ENCODE measurements at places on chromosomes 5 and 9.

DNA sequence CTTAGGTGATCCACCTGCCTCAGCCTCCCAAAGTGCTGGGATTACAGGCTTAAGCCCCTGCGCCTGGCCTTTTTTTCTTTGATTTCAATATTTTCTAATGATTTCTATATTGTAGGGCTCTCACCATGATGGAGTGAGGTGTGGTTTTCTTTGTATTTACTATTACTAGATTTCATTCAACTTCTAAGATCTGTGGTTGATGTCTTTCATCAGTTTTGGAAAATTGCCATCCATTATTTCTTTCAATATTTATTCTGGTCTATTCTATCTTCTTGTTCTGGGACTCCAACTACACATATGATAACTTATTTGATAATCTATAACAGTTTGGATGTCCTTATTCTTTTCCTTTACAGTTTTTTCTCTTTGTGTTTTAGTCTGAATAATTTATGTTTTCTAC lies 31.9 kb downstream of the FBXO4 start:
- no peak for DNase-seq

DNA sequence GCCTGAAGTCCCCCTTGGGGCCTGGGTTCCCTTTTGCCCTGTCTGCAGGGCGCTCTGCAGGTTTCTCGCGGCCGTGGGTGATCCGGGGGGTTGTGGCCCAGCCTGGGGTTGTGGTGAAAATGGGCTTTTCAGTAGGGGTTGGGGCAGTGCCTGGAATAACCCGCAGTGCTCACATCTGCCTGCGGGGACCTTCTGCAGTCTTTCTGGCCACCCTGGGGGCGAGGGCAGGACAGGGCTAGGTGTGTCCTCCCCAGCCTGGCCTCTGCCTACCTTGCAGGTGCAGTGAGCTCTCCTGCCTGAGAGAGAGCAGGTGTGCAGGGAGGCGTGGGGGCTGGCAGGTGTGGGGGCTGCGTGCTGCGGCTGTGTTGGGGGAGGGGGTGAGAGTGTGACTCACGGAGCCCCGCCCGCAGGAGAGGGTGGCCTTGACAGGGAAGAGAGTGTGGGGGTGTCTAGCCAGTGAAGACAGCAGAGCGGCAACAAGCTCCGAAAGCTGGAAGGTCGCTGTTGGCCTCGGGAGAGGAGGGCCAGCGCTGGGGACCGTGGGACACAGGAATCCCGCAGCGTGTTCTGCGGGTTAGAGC lies 131.4 kb downstream of the MRPL36 start:
- DNase-seq: no peak

DNA sequence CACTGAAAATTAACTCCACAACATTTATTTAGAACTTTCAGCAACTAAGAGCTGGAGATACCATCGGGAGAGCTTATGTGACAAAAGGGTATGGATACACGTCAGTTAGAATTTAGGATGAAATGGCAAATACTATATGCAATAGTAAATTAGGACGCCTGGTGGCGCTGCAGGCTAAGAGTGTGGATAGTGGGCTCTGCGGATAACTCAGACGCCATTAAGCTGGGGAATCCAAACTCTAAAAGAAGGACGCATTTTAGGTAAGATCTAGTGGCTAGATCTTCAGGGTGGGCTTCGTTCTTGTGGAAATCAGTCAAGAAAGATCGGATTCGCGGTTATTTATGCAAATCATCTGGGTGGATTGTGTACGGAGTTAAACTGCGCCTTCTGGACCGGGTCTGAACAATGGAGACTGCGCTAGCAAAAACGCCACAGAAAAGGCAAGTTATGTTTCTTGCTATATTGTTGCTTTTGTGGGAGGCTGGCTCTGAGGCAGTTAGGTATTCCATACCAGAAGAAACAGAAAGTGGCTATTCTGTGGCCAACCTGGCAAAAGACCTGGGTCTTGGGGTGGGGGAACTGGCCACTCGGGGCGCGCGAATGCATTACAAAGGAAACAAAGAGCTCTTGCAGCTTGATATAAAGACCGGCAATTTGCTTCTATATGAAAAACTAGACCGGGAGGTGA lies at the start of gene PCDHB5:
Gene PCDHB5, plus strand, starts transcription at position 177 of the 688 bp plus-strand sequence. Its CDS starts 229 bp downstream, at position 406.
- no peak for DNase-seq

GRCh38 chr5:149147676-149148075 lies 6.4 kb downstream of the ABLIM3 start:
- DNase-seq: no peak

- DNase-seq: no peak
Measured at GRCh38 chr9:127195976-127196825, 68.4 kb upstream of the GARNL3 start.

DNA sequence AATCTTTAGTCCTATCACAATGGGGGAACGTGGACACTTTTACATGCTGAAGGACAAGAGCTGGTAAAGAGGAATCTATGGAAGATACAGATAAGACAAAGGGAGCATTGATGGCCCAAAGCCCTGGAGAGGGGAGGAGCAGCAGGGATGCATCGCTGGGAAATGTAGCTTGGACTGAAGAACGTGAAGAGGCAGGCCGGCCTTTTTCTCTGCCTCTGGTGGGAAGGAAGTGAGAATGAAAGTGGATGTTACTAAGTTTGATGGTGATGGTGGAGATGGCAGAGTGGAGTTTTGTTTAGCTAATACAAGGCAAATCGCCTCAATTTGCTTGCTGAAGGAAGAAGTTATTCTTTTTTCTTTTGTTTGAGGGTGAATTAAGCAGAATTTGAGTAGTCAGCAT lies 124.6 kb upstream of the TAF11L2 start:
- no peak for DNase-seq

DNA sequence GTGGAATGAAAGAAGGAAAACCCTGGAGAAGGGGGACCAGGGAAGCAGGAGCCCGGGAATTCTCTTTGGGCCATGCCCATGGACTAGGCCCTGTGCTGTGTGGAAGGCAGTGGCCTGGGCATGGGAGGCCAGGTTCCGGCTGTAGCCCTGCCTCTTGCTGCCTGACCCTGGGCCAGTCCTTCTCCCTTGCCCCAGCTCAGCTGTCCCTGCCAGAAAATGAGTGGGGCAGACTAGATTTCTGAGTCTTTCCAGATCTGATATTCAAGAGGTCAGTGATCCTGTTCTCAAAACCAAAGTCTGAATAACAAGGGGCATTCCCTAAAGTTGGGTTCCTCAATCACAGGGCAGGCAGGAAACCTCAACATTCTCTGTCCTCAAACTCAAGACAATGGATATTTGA lies 24.8 kb upstream of the CORO2A start:
- DNase-seq: no peak

GRCh38 chr5:32600054-32600622 lies 14.8 kb downstream of the SUB1 start:
- DNase-seq: no peak

GRCh38 chr5:100761192-100761591 lies 141.9 kb downstream of the ST8SIA4 start:
- no peak for DNase-seq

DNA sequence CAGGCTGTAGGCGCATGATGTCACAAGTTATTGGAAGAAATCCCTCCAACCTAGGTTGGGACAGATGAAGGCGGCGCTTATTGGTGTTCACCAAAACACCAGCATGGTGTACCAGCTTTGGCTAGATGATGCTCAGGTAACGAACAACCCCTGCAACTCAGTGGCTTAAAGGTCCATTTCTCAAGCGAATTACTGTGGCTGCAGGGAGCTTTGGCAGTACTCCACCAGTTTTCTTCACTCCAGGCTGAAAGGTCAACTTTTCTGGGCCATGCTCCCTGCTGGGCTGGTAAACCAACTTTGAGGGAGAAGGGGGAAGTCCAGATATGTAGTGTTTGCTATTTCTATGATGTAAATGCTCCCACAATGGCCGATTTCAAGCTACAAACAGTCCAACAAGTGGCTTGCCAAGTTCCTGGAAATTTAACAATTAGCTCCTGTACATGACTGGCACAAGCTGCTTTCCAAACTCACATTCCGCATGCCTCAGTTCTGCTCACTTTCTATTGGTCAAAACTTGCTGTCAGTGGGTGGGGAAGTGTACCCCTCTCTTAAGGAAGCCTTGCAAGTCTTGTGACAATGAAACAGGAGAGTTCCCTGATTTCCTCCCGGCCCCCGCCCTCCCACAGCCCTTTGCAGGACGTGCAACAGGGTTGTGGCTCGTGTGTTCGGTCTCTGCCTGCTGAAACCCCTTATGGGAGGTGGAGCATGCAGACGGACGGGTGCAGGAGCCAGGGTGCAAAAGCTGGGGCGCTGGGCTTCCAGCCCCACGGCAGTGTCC lies 588 bp upstream of the ZBED3 start:
- no peak for DNase-seq

DNA sequence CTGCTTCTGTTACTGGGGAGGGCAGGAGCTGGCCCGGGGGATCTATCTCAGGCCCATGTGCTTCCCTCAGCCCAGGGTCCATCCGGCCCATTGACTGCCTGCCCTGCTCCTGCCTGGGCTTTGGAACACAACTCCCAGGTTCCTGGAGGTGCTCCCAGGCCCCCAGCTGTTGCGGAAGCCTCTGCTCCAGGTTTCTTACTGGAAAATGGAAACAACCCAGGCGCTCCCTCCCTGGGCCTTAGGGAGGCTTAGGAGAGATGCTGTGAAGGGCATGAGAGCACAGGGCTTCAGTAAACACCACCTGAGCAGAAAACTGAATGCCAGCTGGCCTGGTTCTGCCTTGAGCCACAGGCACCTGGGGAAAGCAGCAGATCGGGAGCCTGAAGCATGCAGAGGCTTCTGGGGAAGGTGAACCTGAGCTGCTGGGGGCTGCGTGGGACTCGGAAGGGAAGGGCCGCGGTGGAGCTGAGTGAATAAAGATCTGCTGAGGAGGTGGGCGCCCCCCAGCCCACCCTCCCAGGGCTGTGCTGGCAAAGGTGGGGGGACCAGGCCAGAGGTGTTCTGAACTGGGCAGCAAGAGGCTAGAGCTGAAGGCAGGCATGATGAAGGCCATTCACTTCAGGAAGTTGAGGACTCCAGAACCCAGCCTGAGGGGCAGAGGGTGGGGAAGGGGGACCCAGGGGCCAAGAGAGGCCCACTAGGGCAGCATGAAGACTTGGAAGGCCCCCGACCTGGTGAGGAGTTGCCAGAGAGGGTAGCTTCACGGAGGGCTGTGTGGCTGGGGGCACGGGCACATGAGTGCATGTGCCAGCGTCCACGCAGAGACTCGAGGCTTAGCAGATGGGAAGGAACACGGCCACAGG lies 64.8 kb downstream of the SHB start:
- no peak for DNase-seq

- DNase-seq: no peak
Measured at GRCh38 chr5:43046474-43046873, 6.4 kb upstream of the ANXA2R start.

DNA sequence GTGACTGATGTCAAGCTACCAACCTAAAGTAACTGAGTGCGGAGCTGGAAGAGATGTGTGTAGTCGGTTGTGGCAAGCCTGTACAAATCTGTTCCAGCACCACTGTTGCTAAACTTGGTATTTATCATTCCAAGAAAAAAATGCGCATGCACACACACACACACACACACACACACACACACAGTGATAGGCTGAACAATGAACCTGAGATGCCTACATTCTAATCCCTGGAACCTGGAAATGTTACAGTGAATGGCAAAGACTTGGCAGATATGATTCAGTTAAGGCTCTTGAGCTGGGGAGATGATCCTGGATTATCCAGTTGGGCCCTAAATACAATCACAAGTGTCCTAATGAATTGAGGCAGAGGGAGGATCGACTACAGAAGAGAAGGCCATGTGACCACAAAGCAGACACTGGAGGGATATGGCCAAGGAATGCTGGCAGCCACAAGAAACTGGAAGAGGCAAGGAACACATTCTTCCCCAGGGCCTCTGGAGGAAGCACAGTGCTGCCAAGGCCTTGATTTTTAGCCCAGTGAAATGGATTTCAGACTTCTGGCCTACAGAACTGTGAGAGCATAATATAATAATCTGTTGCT lies 49.7 kb upstream of the LHFPL2 start:
- no peak for DNase-seq

GRCh38 chr9:98418578-98419259 lies 163.3 kb upstream of the TBC1D2 start:
- no peak for DNase-seq

DNA sequence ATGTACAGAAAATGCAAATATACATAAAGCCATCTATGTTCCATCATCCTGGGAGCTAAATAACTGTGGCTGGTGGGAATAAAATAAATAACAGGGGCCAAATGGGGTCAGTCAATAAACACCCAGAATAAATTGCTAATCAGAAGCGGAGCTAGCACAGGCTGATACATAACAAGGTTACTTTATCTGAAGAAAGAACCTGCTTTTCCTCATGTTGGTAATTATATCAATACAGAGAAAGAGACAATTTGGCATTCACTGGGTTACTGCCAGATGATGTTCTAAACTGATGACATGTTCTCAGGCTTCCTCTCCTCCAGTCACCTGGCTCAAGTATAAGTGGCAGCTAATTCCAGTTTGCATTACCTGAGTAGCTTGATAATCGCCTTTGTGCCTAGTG lies 144.9 kb upstream of the CD180 start:
- DNase-seq: no peak

Measured in activated CD4-positive, alpha-beta T cell treated with anti-CD3 and anti-CD28 coated beads, Interleukin-2, amount 50 U/mL, for 24 hours (primary cell).